ENCODE measurements at places on chromosomes 5 and 9.

DNA sequence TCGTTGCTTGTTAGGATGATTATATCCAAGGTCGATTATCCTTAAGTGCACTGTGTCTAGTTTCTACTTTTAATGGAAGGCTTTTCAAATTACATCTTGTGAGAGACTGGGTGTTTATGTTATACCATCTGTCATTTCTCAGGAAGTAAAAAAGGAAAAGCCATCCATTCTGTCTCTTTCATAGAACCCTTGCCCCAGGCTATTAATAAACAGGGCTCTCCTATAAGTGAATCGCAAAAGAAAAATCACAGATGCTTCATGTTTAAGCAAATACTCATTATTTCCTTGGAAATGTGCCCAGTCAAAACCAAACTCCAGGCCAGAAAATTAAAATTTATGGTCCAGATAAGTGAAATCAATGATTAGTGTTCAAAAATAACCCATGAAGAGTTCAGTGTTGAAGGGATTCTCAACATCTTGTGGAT lies 58.1 kb downstream of the STARD4 start:
- no peak for DNase-seq

DNA sequence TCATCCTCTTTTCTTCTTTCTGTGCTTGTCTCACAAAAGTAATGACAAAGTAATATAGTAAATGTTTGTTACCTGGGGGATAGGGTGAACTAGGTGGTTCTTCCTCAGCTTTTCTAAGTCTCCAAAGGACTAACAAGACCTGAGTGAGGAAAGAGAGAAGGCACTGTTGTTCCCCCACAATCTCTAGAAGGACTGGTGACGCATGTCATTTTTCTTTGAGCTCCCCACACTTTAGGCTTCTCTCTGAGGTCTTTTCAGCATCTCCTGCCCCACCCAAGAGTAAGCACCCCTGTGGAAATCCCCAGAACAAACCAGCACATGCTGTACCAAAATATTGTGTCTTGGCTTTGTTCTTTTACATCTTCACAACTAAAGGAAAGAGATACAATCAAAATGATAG lies 2.4 kb upstream of the IL7R start:
- DNase-seq: peak; percentile 66

GRCh38 chr9:129080298-129080600 lies 662 bp upstream of the DOLPP1 start:
- no peak for DNase-seq

DNA sequence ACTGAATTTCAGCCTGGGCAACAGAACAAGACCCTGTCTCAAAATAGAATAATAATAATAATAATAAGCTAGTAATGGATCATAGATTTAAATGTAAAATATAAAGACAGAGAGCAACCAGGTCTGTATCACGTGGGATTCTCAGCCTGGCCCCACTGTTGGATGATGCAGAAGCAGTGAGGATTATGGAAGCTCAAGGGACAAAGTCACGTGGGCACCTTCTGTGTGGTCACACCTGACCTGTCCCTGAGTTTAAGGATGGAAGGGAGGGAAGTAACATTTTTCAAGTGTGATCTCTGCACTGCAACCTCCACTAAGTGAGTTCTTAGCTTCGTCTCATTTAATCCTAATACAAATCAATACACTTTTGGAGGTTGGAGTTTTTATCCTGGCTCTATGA lies 212.5 kb upstream of the IER5L start:
- DNase-seq: no peak

GRCh38 chr5:32008746-32009145 lies 165.4 kb downstream of the GOLPH3 start:
- DNase-seq: no peak

DNA sequence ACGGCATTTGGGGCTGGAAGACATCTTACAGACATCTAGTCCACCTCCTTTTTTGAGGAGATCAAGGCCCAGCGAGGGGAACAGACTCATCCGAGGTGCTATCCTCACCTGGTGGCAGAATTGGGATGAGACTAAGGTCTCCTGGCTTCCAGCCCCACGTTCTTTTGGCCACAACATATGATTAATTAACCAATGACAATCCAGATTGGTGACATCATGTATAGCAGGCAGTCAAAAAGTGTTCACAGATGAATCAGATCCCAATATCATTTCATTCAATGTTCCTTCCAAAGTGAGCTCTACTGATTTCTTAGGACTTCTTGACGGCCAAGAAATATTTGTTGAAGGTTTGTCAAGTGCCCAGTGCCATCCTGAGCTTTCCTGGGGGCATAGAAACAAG lies 3.9 kb downstream of the CFAP77 start:
- DNase-seq: no peak

- no peak for DNase-seq
These were observed 13.9 kb upstream of the RARS1 start for GRCh38 chr5:168472329-168472728.

DNA sequence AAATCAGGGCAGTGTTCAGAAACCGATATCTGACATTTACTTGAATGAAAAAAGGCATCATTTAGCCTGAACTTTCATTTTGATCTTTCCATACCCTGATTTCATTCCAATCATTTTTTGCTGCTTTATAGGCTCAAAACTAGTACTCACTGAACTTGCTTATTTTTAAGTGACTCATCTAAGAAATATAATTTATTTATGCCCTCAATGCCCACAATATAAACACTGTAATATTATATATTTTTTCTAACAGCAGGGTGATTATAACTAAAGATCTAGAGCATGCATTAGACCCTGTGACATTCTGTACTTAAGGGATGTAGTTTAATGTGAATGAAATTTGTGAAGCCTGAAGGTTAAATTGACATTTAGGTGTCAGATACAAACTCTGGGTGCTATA lies 446.1 kb upstream of the CDH10 start:
- DNase-seq: no peak

DNA sequence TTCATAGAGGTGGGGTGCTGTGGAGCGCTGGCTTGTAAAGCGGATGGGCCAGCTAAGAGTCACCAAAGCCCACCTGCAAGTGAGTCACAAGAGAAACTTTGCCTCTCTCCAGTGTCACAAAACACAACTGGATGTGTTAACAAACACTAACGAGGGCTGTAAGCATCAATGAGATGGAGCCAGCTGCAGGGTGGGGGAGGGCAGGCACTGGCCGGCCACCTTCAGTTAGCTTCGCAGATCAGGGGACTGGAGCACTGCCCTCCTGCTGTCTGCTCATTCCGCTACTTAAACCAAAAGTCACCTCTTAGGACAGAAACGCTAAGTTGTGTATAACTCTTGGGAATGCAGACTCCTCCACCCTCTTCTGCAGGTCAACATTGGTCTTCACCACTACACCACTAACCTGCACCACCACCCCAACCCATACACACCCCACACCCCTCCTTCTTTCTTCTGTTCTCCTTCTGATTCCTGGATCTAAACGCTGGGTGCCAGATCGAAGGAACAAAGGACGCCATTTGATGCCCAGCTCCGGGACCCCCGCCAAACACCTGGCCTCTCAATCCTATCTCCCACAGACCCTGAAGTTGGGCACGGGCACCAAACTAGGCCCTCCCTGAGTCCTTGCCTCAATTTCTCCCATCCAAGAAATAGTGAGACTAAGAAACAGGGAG lies 2.1 kb downstream of the ARSI start:
- no peak for DNase-seq

DNA sequence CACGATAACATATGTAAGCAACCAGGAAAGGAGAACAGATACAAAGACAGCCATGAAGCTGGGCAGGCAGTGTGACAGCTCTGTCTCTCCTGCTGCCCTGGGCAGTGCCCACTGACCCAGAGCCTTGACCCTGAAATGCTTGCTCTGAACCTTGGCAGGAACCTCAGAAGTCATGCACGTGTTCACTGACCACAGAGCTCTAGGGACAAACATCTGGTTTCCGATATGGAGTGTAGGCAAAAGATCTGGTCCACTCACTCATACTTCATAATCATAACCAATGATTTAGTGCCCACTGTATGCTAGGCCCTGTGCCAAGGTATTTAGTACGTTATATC lies 102.6 kb downstream of the FSTL4 start:
- no peak for DNase-seq

GRCh38 chr5:102368392-102368791 lies 72.3 kb upstream of the SLCO4C1 start:
- DNase-seq: no peak

GRCh38 chr5:128335339-128335738 lies 202.7 kb downstream of the FBN2 start:
- no peak for DNase-seq

DNA sequence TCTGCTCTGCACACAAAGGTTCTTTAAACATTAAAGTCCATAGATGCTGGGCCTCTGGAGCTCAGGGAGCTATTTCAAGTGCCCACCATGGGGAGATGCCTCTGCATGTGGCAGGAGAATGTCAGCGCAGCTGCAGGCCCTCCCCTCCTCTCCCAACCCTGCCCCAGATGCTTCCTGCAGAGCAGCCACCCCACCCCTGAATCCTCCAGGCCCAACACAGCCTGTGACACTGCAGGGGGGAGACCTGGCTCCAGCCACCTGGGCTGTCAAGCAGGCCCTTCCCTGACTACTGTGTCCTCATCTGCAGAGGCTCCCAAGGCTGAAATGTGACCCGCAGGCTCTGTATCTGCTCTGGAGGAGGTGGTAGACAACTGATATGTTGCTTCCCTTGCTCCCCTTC lies 213.9 kb downstream of the GABBR2 start:
- no peak for DNase-seq

GRCh38 chr5:40333459-40334241 lies 346.1 kb upstream of the PTGER4 start:
- DNase-seq: peak; percentile 21

DNA sequence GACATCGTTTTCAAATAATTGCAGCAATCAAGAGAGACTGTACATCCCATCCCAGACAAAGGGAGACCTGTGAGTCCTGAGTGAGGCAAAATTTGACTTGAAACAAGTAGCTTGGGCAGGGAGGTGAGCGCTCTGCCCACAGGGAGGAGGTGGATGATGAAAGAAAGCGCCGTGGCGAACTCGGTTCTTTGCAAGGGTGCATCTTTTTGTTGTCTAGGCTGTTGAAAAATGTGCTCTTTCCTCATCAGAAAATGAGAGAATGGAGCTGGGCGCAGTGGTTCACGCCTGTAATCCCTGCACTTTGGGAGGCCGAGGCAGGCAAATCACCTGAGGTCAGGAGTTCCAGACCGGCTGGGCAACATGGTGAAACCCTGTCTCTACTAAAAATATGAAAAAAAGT lies 150.5 kb downstream of the GAPVD1 start:
- DNase-seq: no peak

GRCh38 chr5:95081500-95081960 lies 203.4 kb downstream of the MCTP1 start:
- DNase-seq: peak; percentile 16

DNA sequence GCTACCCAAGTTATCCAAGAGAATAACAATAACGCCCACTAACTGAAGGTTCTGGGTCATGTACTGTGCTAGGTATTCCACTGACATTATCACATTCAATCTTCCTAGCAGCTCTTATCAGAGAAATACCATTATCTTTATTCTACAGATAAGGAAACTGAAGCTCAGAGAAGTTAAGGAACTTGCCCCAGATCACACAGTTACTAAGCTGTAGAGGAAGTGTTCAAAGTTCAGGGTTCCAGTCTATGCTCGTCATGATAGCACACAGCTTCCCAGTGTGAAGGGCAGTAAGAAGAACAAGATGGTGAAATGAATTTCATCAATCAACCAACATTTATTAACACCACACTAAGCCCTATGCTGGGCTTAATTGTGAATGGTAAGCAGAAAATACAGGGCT lies 29.6 kb downstream of the ELOVL7 start:
- DNase-seq: no peak

- DNase-seq: no peak
These were observed 264.4 kb downstream of the SYK start for GRCh38 chr9:91066042-91066415.

DNA sequence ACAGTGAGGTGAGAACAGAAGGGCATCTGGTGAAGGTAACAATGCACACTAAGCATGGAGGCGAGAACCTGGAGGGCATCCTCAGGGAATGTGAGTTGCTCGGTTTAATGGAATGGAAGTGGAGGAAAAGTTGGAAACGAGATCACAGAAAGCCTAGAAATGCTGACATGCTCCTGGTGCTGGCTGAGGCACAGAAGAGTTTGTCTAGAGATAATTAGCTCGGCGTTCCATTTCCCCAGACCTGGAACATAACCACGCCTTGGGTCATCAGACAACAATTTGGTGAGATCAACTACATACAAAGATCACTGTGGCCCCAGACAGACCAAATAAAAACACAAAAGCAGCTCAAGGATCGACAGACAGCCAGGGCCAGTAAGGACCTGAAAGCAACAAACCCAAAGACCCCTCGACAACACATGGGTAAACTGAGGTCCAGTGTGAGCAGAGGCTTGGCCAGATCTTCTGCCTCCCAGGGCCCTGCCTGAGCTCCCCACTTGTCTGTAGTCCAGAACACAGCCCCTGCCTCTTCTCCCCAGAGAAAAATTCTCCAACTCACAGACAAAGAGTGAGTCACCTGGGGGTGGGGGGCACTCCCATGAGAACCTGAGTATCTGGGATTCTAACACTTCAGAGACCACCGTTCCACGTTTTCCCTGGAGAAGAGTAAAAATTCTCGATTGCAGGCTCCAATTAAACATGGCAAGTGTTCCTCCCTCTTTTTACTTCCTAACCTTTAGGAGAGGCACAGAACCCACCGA lies 52.5 kb downstream of the SHB start:
- no peak for DNase-seq

- DNase-seq: peak; percentile 59
These were observed 569 bp downstream of the CAMK4 start for GRCh38 chr5:111224561-111225345.

DNA sequence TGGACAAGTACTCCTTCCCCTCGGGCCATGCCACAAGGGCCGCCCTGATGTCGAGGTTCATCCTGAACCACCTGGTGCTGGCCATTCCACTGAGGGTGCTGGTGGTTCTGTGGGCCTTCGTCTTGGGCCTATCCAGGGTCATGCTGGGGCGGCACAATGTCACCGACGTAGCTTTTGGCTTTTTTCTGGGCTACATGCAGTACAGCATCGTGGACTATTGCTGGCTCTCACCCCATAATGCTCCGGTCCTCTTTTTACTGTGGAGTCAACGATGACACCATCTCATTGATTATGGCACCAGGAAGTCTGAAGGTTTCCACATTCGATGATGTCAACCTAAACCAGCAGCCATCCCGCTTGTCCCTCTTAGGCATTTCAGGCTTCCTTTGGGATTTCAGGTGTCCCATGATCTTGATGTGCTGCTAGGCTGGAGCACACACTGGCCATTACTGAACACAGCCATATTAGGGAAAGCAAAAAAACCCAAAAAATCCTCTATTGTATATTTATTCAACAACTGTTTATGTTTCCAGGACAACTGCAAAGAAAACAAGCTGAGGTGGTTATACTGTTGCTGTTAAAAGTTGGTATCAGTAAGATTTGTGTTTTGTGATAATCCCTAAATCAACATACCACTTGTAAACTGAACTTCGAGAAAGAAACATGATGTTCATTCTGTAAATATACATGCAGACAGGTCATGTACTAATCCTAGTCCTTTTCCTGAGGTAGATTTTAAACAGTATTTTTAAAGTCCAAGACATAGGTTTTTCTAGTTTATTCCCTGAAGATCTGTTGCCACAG lies 1.1 kb downstream of the PLPP6 start:
- DNase-seq: peak; percentile 8

GRCh38 chr5:94192658-94193391 lies 425.6 kb downstream of the KIAA0825 start:
- DNase-seq: no peak

Data from stimulated activated CD4-positive, alpha-beta T cell treated with anti-CD3 and anti-CD28 coated beads, Interleukin-15, amount 100 ng/mL, for 24 hours (primary cell).